ENCODE measurements at places on chromosomes 6 and 20.

DNA sequence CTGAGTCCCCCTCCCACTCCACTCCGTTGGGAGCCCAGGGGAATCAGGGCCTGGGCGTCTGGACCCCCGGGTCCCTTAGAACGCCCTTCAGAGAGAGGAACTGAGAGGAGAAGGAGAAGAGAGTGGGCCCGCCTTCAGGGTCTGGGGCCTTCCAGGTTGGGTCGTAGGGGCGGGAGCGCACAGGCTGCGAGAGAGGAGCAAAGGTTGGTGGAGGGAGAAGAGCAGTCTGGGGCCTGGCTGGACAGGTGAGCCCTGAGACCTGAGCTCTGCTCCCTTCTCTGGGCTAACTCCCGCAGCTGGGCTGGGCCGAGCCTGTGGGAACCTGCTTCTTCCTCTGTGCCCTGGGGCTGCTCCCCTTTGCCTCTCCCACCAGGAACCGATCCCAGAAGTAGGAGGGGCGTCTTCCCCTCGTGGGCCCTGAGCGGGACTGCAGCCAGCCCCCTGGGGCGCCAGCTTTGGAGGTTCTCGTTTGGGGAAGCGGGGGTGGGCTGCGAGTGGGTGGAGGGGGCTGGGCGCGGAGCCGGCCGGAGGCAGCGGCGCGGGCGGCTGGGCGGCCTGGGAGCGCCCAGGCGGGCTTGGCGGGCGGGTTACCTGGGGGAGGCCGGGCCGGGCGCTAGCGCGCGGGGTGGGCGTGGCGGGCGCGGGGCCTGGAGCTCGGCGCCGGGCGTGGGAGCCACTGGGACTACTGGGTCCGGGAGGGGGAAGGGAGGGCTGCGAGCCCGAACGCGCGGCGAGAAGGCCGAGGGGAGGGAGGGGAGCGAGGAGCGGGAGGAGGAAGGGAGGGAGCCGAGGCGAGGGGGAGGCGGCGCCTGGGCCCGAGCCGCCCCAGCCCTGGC, at the start of gene DDR1:
DDR1 (plus strand) TSS at position 835 of the 836 bp plus-strand sequence. CDS start 4,211 bp downstream, outside the sequence.
- peak; percentile 83 for DNase-seq
- peak within 1 kb of the TSS; percentile 97 for H3K4me3 ChIP-seq
- peaks cover 47% of the 10 kb centered on the region for H3K4me1 ChIP-seq
- no peaks in the 10 kb centered on the region for H3K36me3 ChIP-seq

DNA sequence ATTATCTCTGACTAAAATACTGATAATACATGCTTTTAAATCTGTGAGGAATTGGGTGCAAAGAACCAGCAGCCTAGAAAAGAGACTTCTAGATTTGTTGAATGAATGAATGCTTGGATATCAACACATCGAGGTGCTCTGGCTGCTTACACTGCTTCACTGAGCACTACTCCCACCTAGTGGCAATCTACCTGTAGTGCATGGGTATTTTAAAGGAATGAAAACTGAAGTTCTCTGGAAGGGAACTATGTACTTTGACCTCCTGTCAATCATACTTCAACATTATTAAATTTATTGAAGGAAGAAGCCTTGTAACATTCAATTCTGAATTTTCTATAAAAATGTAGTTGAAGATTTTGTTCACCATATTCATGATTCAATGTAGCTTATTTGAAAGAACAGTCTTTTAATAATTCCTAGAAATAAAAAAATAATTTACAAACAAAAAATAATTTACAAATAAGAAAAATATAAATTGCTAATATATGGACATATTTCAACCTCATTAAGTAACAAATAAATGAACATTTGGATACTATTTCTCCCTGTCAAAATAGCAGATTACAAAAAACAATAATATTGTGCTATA, 111.2 kb upstream of the MMS22L start:
- no peaks in the 10 kb centered on the region for H3K4me1 ChIP-seq
- no peaks in the 10 kb centered on the region for H3K36me3 ChIP-seq
- no peak overlapping the region for H3K27ac ChIP-seq
- H3K27me3 ChIP-seq = no peaks in the 10 kb centered on the region

DNA sequence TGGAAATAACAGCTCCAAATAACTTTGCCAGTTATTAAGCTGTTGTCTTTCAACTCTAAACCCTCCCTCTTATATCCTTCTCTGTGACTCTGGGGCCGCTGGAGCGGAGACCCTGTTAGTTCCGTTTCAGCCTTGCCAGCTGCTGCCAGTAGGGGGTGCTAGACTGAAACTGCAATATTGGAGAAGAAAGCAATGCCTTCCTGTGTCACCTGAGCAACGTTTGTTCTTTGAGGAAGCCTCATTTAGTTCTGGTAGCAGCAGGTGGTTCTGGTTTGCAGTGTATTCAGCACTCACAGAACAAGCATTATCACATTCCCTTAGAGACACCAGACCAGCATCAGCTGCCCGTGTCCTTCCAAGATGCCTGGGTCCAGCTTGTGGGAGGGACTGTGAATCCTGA, 22.9 kb upstream of the JAG1 start:
- peaks cover 25% of the 10 kb centered on the region for H3K4me1 ChIP-seq
- DNase-seq = no peak
- no peaks in the 10 kb centered on the region for H3K27me3 ChIP-seq
- no peaks in the 10 kb centered on the region for H3K36me3 ChIP-seq
- no peak overlapping the region for H3K4me3 ChIP-seq

- no peaks in the 10 kb centered on the region for H3K27me3 ChIP-seq
- H3K36me3 ChIP-seq = no peaks in the 10 kb centered on the region
- peaks cover 16% of the 10 kb centered on the region for H3K4me1 ChIP-seq
- H3K27ac ChIP-seq = no peak overlapping the region
- DNase-seq = no peak
Measured at GRCh38 chr6:25363427-25363826, 84.3 kb downstream of the CARMIL1 start.

DNA sequence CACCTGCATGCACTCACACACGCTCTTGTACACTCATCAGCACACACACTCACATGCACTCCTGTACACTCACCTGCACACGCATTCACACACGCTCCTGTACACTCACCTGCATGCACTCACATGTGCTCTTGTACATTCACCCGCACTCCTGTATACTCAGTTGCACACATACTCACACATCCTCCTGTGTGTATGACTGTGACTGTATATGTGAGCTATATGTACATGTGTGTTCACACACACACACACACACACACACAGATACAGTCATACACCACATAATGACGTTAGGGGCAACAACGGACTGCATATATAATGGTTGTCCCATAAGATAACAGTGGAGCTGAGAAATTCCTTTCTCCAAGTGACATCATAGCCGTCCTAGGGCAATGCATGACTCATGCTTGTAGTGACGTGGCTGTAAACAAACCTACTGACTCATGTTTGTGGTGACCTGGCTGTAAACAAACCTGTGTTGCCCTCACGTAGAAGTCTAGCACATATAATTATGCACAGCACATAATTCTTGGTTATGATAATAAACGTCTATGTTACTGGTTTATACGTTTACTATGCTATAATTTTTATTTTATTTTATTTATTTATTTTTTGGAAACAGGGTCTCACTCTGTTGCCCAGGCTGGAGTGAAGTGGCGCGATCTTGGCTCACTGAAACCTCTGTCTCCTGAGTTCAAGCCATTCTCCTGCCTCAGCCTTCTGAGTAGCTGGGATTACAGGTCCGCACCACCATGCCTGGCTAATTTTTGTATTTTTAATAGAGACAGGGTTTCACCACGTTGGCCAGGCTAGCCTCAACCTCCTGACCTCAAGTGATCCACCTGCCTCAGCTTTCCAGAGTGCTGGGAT, 22.8 kb upstream of the TAF4 start:
- H3K36me3 ChIP-seq = no peaks in the 10 kb centered on the region
- H3K4me3 ChIP-seq = no peak overlapping the region
- peak; percentile 34 for DNase-seq

DNA sequence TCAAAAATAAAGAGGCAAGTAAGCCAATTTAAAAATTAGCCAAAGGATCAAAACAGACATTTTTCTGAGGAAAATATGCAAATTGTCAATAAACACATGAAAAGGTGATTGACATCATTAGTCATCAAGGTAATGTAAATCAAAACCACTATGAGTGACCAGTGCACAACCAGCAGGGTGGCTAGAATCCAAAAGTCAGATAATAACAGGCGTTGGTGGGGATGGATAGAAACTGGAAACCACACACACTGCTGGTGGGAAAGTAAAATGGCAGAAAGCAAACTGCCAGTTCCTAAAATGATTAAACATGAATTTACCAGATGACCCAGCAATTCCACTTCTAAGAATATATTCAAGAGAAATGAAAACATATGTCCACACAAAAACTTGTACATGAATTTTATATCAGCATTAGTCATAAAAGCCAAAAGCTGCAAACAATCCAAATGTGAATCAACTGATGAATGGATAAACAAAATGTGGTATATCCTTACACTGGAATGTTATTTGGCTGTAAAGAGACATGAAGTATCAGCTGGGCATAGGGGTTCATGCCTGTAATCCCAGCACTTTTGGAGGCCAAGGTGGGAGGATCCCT, 74.8 kb upstream of the MBOAT1 start:
- H3K4me3 ChIP-seq = no peak overlapping the region
- no peaks in the 10 kb centered on the region for H3K4me1 ChIP-seq
- H3K27me3 ChIP-seq = no peaks in the 10 kb centered on the region
- H3K36me3 ChIP-seq = no peaks in the 10 kb centered on the region
- no peak for DNase-seq
- H3K27ac ChIP-seq = no peak overlapping the region
